Activated CD4-positive, alpha-beta memory T cell treated with anti-CD3 and anti-CD28 coated beads for 36 hours (primary cell): ENCODE measurements at places on chromosomes 1 and 21. TPM values are rescaled to one million over a fixed set of nuclear protein-coding genes. Genes with fewer than 3 reads are reported as not detected.

FCER1G gene
- total RNA-seq, result 2.0 TPM

- DNase-seq, result no peak
Observed at GRCh38 chr1:241250465-241250864, 106.5 kb downstream of the RGS7 start.

GRCh38 chr21:22871692-22872091, 1873.5 kb downstream of the NCAM2 start:
- no peak for DNase-seq

DNA sequence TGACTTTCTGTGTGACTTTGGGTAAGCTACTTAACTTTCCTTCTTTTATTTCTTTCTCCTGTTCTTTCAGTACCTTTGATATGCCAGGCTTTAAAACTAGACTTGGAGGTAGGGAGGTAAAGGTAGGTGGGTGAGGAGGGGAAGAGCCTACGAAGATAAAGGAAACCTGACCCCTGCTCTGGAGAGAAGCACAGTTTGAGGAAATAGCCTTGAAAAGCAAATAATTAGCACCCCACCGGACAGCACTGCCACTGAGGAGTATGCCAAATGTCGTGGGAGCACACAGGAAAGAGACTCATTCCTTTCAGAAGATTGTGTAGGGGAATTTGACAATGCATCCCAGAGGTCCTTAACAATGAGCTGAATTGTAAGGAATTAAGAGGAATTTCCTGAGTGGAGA, 65.2 kb upstream of the SPAG17 start:
- DNase-seq, result no peak

GRCh38 chr1:76294482-76295194, 220.1 kb downstream of the ST6GALNAC3 start:
- DNase-seq, result no peak

- no peak for DNase-seq
Observed at GRCh38 chr1:189607477-189608096, 870.1 kb downstream of the BRINP3 start.

GRCh38 chr1:71232166-71232763, 151.4 kb upstream of the ZRANB2 start:
- DNase-seq, result no peak

- DNase-seq, result no peak
Observed at GRCh38 chr21:29096218-29097015, 23.0 kb upstream of the CCT8 start.

DNA sequence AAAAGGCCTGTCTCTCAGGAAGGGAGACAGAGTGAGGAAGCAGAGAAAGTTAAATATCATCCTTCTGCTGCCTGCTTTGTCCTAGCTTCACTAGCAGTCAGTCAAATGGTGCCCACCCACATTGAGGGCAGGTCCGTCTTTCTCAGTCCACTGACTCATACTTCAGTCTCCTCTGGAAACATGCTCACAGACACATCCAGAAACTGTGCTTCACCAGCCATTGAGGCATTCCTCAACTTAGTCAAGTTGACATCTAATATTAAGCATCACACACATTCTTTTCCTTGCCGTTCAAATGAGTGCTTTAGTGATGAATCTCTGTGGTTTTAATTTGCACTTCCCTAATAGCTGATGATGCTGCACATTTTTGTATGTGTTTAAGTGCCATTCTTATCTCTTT, 777.8 kb upstream of the PRMT6 start:
- DNase-seq, result no peak

DNA sequence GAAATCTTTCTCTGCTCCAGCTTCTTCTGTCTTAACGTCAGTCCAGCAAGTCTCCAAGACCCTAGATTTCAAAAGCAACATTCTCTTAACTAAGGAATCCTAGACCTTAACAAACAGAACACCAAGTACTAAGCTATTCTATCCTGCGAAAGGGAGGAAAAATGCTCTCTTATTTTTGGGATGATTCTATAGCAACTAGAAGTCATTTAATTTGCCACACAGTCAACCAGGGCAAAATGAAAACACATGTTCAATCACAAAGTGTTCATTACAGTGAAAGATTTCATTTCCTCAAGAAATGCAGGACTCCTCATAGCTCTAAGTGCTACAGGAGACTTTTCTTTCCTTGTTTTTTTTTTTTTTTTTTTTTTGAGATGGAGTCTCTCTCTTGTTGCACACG, 36.2 kb upstream of the DOCK7 start:
- no peak for DNase-seq

- DNase-seq, result no peak
Observed at GRCh38 chr1:32394890-32395432, 720 bp upstream of the BSDC1 start.

DNA sequence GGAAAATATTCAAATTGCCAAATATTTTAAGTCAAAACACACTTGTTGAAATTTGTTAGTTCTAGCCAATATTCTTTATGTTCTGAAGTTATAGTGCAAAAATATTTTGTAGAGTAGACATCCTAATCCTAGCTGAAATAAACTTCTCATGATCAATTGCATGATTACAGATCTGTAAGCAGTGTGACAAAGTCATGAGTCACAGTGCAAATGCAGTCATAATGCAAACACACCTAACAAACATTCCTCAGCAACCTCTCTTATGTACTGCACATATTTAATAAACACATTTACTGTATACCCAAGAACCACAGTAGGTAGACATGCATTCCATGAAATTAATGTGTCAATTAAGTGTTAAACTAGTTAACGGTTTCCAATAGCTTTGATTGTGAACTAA, 1857.4 kb downstream of the NCAM2 start:
- DNase-seq, result no peak

DNA sequence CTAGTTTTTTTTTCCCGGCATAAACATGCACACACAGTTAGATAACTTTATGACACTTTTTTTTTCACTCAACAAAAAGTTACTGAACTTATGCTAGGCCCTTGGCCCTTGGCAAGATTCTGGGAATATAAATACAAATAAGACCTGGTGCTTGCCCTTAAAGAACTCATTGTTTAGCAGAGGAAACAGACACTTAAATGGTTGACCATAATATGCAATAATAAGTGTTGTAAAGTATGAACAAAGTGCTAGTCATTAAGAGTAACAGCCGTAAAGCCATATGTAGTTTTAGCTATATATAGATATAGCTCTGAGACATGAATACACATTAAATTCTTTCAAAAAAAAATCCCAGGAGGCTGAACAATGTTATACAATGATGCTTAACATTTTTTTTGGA, 198.3 kb downstream of the CYYR1 start:
- no peak for DNase-seq

MYBPH gene
- total RNA-seq, result not detected

CIART gene
- 1.5 TPM for total RNA-seq

DNA sequence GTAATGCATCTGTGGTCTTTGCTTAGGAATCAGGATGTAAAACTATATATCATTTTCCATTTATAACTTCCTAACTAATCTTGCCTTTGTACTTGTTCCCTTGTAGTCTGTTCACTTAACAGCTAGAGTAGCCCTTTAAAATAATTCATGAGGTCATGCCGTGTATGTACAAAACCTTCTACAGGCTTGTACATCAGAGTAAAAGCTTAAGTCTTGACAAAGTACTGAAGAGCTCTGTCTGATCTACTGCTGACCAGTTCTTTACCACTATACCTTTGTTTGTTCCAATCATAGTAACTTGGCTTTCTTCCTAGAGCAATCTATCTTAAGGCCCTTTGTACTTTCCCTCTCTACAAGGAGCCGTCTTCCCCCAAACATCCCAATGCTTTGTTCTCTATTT, 90.7 kb upstream of the KIAA1614 start:
- DNase-seq, result no peak

GRCh38 chr1:89001510-89001909, 9.1 kb upstream of the KYAT3 start:
- DNase-seq, result no peak

DNA sequence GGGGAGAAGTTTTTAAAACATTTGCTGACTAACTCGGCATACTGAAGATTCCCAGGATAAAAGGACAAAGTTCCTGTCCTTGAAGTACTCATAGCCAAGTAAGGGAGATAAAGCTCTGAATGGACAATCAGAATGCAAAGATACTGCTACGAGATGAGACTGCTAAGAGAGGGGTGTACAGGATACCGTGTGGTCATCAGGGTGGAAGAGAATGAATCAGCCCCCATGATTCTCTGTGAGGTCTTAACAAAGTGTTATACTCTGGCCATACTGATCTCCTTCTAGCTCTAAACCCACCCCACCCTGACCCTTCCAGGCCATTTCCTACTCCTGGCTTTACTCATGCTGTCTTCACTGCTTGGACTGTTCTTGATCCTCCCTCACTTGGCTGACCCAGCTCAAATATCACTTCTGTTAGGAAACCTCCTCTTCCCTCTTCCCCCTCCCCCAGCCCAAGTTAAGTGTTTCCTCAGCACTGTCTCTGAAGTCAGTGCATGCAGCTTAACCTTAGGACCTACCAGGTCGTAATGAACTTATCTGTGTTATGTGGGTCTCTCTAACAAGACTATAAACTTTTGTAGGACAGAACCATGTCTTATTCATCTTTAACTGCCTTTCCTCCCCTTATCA, 15.8 kb upstream of the MAGOH start:
- no peak for DNase-seq
